Trophoblast cell (in vitro differentiated cells and primary cell): ENCODE measurements at places on chromosomes 4 and X.
A peak's percentile ranks its signal among the peaks of the same experiment; 100 is the strongest.

- no peaks in the 10 kb centered on the region for H3K36me3 ChIP-seq
- H3K27me3 ChIP-seq: no peaks in the 10 kb centered on the region
- H3K4me3 ChIP-seq: no peak overlapping the region
- DNase-seq: no peak
These were observed 69.8 kb downstream of the MTNR1A start for GRCh38 chr4:186485561-186486062.

DNA sequence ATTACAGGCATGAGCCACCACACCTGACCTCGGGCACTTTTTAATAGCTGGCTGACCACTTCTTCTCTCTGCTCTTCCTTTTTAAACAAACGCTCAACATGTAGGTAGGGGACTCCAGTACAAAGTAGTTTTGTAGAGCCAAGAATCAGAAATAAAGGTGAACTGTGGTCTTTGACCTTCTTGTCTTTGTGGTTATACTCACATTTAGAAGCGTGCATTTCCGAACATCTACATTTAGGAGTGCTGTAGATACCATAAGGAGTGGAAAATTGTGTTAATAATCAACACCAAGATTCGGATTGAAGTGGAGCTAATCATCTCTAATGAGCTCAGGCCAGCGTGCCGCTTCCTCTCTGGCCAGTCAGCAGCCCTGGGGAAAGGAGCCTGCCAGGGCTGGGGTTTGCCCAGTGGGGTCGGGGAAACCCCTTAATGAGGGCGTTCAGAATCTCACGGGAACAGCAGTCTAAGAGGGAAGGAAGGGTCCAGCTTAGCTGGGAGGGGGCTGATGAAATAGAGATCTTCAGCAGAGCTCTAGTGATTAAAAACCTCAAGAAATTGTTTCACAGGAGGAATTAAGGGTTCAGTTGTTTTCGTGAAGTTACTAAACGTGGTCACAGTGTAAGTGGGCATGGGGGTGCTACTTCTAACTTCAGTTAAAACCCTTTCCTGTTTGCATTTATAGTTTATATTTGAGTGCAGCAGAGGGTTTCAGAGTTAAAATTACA lies 81.2 kb downstream of the GAB1 start:
- no peak overlapping the region for H3K27ac ChIP-seq
- no peaks in the 10 kb centered on the region for H3K27me3 ChIP-seq
- DNase-seq: no peak
- H3K4me1 ChIP-seq: no peaks in the 10 kb centered on the region

DNA sequence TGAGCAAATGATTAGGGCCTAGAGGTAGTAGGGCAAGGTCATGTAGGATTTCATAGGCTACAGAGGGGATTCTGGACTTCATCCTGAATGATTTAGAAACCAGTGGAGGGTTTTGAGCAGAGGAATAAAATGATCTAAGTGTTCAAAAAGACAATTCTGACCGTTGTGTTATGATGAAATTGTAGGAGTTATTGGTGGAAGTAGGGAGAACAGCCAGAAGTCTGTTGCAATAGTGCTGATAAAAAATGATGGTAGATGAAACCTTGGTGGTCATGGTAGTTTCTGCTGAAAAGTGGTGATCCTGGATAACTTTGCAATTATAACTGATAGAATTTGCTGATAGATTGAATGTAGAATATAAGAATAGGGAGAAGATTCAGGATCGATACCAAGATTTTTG lies 60.2 kb downstream of the MID1IP1 start:
- H3K4me1 ChIP-seq: no peaks in the 10 kb centered on the region
- no peak for DNase-seq
- no peak overlapping the region for H3K4me3 ChIP-seq
- no peaks in the 10 kb centered on the region for H3K27me3 ChIP-seq

- no peaks in the 10 kb centered on the region for H3K27me3 ChIP-seq
- no peak overlapping the region for H3K4me3 ChIP-seq
- no peak for DNase-seq
- H3K36me3 ChIP-seq: no peaks in the 10 kb centered on the region
- no peaks in the 10 kb centered on the region for H3K4me1 ChIP-seq
These were observed 39.7 kb downstream of the IRS4 start for GRCh38 chrX:108696690-108697089.

GRCh38 chr4:104015680-104016079 lies 295.9 kb upstream of the TACR3 start:
- no peaks in the 10 kb centered on the region for H3K36me3 ChIP-seq
- no peak overlapping the region for H3K4me3 ChIP-seq
- H3K27ac ChIP-seq: no peak overlapping the region
- no peaks in the 10 kb centered on the region for H3K27me3 ChIP-seq
- no peak for DNase-seq
- no peaks in the 10 kb centered on the region for H3K4me1 ChIP-seq

DNA sequence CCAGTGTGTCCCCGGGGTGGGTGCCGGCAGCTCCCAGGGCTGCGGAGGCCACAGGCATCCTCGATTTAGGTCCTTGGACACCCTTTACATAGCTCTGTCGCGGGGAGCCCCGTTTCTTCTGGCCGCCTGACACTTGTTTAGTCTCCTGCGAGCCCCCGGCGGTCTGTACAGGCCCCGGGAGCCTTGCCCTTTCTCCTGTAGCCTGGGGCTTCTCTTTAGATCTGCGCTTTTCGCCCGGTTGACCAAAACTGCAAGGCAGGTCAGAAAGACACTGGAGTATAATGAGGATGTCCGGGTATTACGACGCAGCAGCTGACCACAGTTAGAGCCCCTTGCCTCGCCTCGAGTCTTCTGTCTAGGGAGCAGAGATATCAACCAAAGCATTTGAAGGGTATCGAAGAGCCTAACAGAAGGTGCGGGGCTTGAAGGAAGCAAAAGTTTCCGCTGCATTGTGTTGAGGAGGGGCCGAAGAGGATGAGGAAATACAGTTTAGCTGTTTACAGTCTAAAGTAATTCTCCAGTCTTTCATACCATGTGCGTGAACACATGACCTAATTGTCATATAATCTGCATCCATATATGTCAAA lies 479 bp downstream of the BRCC3 start:
- H3K36me3 ChIP-seq: peaks cover 2% of the 10 kb centered on the region
- peaks cover 2% of the 10 kb centered on the region for H3K4me1 ChIP-seq
- peak; percentile 33 for DNase-seq
- H3K27me3 ChIP-seq: no peaks in the 10 kb centered on the region
- H3K4me3 ChIP-seq: peak overlapping the region; percentile 91

DNA sequence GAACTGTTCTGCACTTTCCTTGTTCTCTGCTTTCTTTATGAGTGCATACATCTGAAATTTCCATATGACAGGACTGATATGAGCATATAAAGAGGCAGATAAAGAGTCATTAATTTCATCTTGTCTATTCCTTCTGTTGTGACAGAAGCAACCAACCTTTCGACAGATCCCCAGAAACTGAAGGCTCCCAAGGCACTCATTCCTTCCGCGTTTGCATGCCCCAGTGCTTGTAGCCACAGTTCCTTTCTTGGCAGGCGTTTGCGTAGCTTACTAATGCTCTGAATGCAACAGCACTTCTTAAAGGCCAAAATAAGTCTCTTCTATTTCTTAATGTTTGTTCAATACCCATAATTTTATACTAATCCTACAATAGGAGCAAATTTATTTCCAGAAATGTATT lies 94.0 kb upstream of the TBL1X start:
- H3K27me3 ChIP-seq: no peaks in the 10 kb centered on the region
- no peak for DNase-seq
- no peak overlapping the region for H3K27ac ChIP-seq
- no peaks in the 10 kb centered on the region for H3K4me1 ChIP-seq

- H3K4me3 ChIP-seq: no peak overlapping the region
- no peaks in the 10 kb centered on the region for H3K27me3 ChIP-seq
- H3K4me1 ChIP-seq: peaks cover 4% of the 10 kb centered on the region
- no peak overlapping the region for H3K27ac ChIP-seq
- DNase-seq: no peak
- peaks cover 2% of the 10 kb centered on the region for H3K36me3 ChIP-seq
These were observed 44.5 kb downstream of the STIM2 start for GRCh38 chr4:26905172-26905571.

DNA sequence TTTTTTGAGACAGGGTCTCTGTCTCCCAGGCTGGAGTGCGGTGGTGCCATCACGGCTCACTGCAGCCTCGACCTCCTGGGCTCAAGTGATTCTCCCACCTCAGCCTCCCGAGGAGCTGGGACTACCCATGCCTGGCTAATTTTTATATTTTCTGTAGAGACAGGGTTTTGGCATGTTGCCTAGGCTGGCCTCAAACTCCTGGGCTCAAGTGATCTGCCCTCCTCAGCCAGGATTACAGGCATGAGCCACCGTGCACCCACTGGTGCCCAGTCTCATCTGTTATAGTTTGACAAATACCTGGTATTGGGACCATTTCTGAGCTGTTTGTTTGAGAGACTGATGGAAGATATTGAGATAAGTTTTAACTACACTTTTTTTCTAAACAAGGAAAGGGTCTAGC lies 57.5 kb upstream of the SMIM10 start:
- H3K27me3 ChIP-seq: no peaks in the 10 kb centered on the region
- H3K4me3 ChIP-seq: no peak overlapping the region
- H3K27ac ChIP-seq: no peak overlapping the region
- H3K36me3 ChIP-seq: no peaks in the 10 kb centered on the region

- H3K36me3 ChIP-seq: no peaks in the 10 kb centered on the region
- no peak overlapping the region for H3K4me3 ChIP-seq
- H3K27ac ChIP-seq: no peak overlapping the region
- H3K27me3 ChIP-seq: no peaks in the 10 kb centered on the region
These were observed 81.6 kb upstream of the DKK2 start for GRCh38 chr4:107117726-107118125.

DNA sequence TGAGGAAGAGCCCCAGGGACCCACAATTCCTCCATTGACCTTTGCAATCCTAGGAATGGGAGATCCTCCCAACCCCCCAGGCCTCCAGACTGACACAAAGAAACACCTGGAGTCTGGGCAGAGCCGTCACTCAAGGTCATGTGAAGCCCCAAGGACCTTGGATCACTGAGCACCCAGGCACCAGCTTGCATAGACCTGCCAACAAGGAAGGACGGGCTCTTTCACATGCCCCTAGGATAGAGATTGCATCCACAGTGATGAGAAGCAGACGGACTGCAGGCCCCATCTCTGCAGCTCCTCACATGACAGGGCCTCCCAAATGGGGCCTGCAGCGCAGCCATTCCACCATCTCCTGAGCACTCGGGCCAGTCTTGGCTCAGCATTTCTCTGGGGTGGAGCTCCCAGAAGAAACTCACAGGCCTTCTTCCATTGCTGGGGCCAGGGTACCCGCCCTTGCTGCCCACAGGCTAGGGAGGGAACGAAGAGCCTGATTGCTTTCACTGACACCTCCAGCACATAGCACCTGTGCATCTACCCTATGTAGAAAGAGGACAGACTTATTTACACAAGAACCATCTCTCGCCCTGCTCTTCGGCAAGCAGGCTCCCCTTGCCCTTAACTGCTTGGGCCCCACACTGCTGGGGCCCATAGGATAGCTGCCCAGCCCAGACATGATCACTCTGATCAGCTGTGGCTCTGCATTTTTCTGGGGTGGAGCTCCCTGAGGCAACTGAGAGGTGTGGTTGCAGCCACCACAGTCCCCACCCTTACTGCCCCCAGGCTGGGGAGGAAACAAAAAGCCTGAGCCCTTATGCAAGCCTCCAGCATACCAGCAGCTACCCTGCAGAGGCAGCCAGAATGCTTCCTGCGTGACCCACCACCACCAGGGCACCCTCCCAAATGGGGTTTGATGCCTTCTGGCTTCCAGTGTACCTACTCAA lies 185.7 kb upstream of the ZCCHC13 start:
- peak; percentile 87 for DNase-seq
- no peak overlapping the region for H3K4me3 ChIP-seq
- no peaks in the 10 kb centered on the region for H3K36me3 ChIP-seq
- no peaks in the 10 kb centered on the region for H3K27me3 ChIP-seq
- H3K4me1 ChIP-seq: peaks cover 10% of the 10 kb centered on the region
- peak overlapping the region; percentile 93 for H3K27ac ChIP-seq

- H3K4me3 ChIP-seq: peak overlapping the region; percentile 36
- H3K36me3 ChIP-seq: no peaks in the 10 kb centered on the region
- H3K27me3 ChIP-seq: no peaks in the 10 kb centered on the region
- DNase-seq: no peak
These were observed 30.5 kb upstream of the SHOX start for GRCh38 chrX:599837-600715.

GRCh38 chrX:15848576-15848975 lies 6.0 kb downstream of the AP1S2 start:
- H3K4me3 ChIP-seq: no peak overlapping the region
- DNase-seq: no peak
- H3K27ac ChIP-seq: no peak overlapping the region
- H3K36me3 ChIP-seq: peaks cover 2% of the 10 kb centered on the region

GRCh38 chr4:38868059-38868960 lies 704 bp downstream of the FAM114A1 start:
- H3K4me3 ChIP-seq: peak overlapping the region; percentile 95
- H3K27ac ChIP-seq: peak overlapping the region; percentile 93
- DNase-seq: peak; percentile 35
- peaks cover 3% of the 10 kb centered on the region for H3K4me1 ChIP-seq
- no peaks in the 10 kb centered on the region for H3K27me3 ChIP-seq

GRCh38 chr4:7772711-7773385 lies 166.8 kb downstream of the AFAP1 start:
- peak; percentile 44 for DNase-seq
- no peaks in the 10 kb centered on the region for H3K4me1 ChIP-seq
- peaks cover 85% of the 10 kb centered on the region for H3K36me3 ChIP-seq
- no peaks in the 10 kb centered on the region for H3K27me3 ChIP-seq

GRCh38 chrX:2784026-2784425 lies 32.2 kb downstream of the XG start:
- no peak overlapping the region for H3K27ac ChIP-seq
- H3K36me3 ChIP-seq: no peaks in the 10 kb centered on the region
- no peak for DNase-seq

DNA sequence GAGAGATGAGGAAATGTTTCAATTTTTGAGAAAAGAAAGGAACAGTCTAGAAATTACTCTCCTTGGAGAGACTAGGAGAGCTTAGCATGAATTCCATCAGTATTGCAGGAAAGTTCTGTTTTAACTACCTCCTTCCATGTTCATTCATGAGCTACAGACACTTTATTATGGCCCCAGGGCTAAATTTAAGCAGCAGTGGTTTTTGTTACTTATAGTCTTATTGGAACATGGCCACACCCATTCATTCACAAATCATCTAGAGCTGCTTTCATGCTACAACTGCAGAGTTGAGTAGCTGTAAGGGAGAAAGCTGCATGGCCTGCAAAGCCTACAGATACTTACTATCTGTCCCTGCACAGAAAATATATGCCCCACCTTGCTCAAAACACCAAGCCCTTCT lies 81.7 kb downstream of the SHISA3 start:
- DNase-seq: no peak
- H3K27me3 ChIP-seq: no peaks in the 10 kb centered on the region
- no peak overlapping the region for H3K4me3 ChIP-seq
- H3K27ac ChIP-seq: no peak overlapping the region

GRCh38 chr4:8133897-8134563 lies 24.6 kb downstream of the ABLIM2 start:
- no peaks in the 10 kb centered on the region for H3K36me3 ChIP-seq
- no peak overlapping the region for H3K27ac ChIP-seq
- no peaks in the 10 kb centered on the region for H3K4me1 ChIP-seq
- DNase-seq: no peak
- peak overlapping the region; percentile 28 for H3K4me3 ChIP-seq

GRCh38 chr4:104677116-104677515 lies 182.4 kb upstream of the CXXC4 start:
- H3K27ac ChIP-seq: no peak overlapping the region
- no peaks in the 10 kb centered on the region for H3K27me3 ChIP-seq
- DNase-seq: no peak
- no peaks in the 10 kb centered on the region for H3K4me1 ChIP-seq
- no peaks in the 10 kb centered on the region for H3K36me3 ChIP-seq
